Choroid plexus epithelial cell (primary cell): ENCODE measurements at places on chromosomes 16 and 17.

GRCh38 chr17:47649972-47650524, 329 bp downstream of the KPNB1 start:
- DNase-seq = no peak

DNA sequence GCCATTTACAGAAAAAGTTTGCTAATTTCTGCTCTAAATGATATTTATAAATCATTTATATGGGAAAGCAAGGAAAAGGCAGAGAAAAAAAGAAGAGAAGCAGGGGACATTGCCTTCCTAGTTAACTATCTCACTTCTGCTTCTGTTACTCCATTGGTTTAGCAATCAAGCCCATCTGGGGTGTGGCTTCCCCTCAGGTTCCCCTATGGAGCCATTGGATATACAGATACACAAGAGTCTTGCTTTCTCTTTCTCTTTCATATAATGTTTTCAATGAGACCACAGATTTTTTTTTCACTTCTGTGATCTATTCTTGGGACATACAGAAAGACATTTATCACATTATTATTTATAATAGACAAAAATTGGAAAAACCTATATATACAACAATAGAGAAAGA, 105.6 kb upstream of the TOM1L1 start:
- DNase-seq = no peak

GRCh38 chr17:10031606-10032005, 126.5 kb upstream of the RCVRN start:
- DNase-seq = no peak

- no peak for DNase-seq
Measured at GRCh38 chr16:3525951-3526350, 25.1 kb downstream of the CLUAP1 start.

- DNase-seq = peak; percentile 72
Measured at GRCh38 chr16:82748026-82748425, 121.3 kb downstream of the CDH13 start.
